ENCODE measurements at places on chromosomes 3 and 15.

DNA sequence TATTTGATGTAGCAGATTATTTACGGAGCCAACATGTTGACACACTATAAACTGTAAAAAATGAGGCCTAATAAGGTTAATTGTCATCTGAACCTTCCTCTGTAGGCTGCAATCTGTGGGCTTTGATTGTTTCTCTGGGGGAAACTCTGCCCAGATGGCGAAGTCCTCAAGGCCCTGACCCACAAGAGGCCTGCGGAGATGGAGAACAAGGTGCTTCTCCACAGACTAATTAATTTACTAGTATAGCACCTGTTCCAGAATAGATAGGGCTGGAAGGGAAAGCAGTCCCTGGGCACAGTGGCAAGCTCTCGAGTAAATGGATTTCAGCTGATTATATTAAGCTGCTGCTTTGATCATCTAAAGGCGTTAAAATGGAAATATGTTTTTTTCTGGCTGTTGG, 338.8 kb upstream of the DNAJC19 start:
- no peak for DNase-seq

- DNase-seq: no peak
Measured at GRCh38 chr3:72487946-72488737, 360.1 kb downstream of the SHQ1 start.

- DNase-seq: no peak
Measured at GRCh38 chr3:50534681-50535330, 31.4 kb upstream of the CACNA2D2 start.

DNA sequence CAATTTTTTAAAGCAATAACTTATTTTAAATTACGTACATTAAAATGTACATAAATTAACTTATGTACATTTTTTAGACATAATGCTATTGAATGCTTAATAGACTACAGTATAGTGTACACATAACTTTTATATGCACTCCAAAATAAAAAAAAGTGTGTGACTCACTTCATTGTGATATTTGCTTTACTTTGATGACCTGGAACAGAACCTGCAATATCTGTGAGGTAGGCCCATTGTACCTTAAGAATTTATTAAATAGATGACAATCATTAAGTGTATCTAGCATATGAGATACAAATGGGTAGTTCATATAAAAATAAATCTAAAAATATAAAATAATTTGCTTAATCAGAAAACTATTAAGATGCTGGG, 276.7 kb downstream of the NFKBIZ start:
- DNase-seq: no peak

DNA sequence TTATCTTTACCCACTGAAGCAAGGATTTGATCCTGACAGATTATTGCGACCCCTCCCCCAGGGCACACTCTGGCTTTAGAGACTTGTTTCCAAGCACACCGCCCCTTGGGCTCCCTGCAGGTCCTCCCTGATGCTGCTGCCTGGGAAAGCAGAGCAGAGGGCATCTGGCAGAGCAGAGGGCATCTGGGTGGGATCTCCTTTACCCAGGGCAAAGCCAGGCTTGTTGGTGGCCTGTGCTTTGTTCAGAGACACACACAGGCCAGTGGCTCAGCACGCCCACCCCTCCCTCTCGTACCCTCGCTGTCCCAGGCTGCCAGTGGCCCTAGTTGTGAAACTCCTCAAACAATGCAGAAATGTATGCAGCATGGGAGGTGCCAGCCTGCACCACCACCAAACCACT, 4.8 kb downstream of the KLF13 start:
- no peak for DNase-seq

DNA sequence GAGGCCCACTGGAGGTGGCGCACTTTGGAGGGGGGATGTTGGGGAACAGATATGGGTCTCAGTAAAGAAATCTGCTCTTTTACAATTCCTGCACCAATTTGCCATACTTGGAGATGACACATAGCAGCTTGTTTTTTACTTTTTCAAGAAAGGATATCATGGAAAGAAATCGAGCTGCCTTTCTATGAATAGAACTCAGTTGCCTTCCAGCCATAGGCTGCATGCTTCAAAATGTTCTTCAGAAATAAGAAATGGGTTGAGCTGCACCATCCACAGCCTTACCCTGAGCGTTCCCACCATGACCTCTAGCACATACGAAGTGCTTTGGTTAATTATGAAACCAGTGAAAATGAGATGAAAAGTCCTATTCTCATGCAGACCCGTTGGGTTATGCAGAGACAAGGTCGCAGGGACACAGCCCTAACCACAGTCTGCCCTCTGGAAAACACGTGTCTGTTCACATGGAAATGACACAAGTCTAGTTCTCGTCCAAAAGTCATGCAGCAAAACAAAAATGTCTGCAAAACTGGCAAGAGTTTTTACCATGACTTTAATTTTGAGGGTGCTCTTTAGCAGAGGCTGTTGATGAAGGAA, 36.3 kb downstream of the NGRN start:
- DNase-seq: no peak

DNA sequence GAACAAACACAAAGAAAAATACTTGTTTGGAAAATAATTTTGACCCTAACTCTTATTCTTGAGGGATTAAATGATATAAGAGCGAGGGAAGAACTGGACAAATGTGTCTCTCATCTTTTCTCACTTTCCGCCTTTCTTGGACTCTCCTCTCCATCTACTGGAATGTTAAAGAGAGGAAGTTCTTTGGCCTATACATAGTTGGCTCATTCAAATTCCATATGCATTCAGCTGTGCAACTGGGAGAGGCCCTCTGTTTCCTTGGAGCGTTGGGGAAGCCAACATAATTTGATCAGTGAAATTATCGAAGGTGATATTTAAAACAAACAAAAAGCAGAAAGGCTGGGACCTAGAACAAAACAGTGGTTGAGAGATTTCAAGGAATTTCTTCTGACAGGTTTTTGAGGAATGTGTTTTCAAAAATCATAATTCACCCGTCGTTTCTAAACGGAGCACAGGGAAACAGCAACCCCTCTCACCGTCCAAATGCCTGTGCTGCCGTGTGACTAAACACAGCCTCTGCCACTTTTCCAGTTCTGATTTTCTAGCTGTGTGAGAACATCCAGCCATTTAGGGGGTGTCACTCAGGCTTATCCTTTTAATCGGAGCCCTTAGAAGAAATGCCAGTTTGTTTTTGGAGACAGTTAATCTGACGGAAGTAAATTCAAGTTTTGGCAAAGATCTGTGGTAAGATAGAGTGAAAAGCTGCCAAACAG, 489.9 kb downstream of the SOX2 start:
- DNase-seq: no peak

GRCh38 chr15:41169781-41170180, 53.7 kb upstream of the INO80 start:
- DNase-seq: no peak

- DNase-seq: no peak
Measured at GRCh38 chr3:193826159-193826795, 233.3 kb downstream of the OPA1 start.

DNA sequence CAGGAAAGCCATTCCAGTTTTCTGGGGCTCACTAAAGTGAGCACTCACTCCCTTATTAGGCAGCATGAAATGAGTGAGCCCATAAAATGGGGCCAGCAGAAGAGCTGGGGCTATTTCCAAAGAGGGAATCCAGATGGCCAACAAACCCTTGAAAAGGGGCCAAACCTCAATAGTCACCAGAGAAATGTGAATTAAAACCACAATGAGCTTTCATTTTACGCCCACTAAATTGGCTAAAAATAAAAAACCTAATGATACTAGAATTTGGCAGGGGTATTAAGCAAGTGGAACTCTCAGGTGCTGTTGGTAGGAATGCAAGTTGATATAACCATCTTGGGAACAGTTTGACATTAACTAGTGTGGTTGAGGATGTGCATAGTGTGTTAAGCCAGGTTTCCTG, 42.1 kb upstream of the RAF1 start:
- no peak for DNase-seq

DNA sequence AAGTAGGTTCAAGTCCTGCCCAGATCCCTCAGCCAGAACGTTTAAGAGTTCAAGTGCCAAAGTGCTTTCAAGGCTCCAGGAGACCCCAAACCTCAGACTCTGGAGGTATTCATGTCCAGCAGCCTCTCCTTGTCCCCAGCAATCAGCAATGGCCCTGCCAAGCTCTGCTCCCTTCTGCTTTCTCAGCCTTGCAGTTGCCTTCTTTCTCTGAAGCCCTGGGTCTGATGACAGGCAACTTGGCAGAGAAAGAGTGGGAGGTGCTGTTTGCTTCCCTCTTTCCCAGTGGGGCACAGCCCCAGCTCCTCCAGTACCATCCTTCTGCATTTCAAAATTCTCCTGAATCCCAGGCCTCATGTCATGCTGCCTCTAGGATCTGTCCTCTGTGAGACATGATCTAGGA, 40.2 kb downstream of the ATP2B2 start:
- no peak for DNase-seq

- DNase-seq: no peak
Measured at GRCh38 chr3:73046195-73046594, 15.3 kb upstream of the EBLN2 start.

GRCh38 chr3:9448643-9449042, 51.2 kb downstream of the SETD5 start:
- no peak for DNase-seq

GRCh38 chr3:186930641-186931531, 560 bp downstream of the ST6GAL1 start:
- peak; percentile 58 for DNase-seq

DNA sequence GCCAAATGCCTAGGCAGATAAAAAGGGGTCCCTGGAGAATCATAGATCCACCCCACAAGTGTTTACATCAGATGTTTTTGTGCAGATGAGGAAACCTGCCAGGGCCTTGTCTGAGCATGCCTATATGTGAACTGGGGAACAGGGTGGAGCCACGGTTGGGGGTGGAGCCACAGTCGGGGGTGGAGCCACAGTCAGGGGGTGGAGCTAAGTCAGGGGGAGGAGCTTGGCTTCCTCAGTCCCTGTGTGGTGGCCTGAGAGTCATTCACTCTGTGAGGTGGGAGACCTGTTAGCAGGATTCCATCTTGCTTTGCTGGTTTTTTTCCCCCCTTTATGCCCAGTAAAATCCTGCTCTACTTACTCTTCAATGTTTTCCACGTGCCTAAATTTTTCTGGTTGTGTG, 57.8 kb upstream of the TGFBR2 start:
- no peak for DNase-seq

DNA sequence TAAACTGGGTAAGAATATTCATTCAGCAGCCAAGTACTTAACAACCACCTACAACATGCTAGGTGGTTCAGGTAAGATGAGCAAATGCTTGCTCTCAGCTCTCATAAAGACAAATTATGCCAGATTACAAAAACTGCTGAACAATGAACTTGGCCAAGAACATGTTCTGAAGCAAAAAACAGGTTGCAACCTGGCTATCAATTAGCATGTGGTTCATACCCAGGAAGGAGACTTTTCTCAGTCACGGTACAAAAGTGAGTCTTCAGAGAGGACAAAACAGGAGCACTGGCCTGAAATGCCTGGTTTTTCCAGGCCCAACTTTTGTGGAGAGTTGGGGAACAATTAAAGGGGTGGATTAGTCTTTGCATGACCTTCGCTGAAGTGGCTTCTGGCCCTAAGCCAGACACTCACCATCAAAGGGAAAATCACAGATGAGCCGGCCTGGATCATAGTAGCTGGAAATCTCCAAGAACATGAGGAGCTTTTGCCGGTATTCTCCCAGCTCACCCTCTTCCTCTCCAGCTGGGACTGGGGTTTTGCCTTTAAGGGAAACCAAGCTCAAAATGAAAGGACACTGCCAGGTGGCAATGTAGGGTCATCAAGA, 7.6 kb upstream of the PLA2G4F start:
- DNase-seq: no peak

- no peak for DNase-seq
Measured at GRCh38 chr3:101381809-101382208, 61.4 kb upstream of the IMPG2 start.

- DNase-seq: no peak
Measured at GRCh38 chr15:70493376-70493775, 270.0 kb downstream of the UACA start.

GRCh38 chr15:70512772-70513362, 250.5 kb downstream of the UACA start:
- DNase-seq: peak; percentile 30

DNA sequence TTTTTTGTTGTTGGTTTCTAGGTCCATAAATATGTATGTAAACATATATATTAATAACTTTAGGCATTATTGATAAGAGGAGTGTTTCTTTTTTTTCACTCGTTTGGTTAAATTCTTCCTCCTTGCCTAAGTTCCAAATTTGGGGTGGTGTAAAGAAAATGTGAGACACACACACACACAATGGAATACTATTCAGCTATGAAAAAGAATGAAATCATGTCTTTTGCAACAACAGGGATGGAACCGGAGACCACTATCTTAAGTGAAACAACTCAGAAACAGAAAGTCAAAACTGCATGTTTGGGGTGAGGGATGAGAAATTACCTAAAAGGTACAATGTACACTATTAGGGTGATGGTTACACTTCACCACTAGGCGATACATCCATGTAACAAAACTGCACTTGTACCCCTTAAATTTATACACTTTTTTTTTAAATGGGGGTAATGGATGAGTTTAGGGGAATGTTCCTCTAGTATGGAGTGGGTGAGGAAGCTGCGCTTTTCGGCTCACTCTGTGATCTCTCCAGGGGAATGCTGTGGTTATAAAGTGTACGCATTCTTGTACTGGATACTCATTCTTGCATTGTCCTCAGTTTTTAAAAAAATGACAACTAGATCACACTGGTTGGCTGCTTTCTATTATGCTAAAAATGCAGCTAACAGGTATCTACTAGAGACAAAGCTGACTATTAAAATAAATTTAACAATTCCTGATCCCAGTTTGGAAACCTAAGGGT, 50.8 kb upstream of the PPARG start:
- no peak for DNase-seq

- DNase-seq: no peak
Measured at GRCh38 chr3:172352786-172353185, 95.5 kb downstream of the GHSR start.

DNA sequence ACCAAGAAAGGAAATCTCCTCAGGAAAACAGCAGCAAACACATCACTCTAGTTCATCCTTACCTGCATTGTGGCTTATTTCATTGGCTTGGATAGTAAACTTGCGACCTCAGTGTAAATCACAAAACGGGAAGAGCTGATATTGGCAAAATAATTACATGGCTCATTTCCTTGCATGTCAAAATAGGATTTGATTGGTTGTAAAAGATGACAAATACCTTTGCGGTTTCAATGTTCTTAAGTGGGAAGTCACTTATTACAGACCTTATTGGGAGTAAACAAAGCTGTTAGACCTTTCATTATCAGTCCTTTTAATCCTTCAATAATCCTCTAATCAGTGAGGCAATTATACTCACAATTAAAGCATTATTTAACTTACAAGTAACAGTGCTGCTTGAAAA, 590.6 kb downstream of the MAGI1 start:
- no peak for DNase-seq

DNA sequence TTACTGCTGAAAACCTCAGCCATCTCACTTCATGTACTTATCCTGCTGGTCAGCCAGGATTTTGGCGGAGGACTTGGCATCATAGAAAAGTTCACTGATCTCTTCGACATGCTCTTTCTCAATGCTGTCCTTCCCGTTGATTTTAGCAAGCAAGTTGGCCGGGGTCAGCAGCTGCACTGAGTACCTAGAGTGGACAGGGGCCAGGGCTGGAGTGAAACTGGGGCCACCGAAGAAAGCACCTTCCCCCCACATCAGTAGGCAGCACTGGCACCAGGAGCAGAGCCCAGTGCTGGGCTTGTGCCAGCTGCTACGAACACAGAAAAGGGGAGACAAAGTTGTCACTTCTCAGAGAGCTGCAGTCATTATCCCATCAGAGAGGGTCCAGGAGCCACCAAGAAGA, 29.0 kb downstream of the SEC61A1 start:
- DNase-seq: no peak
